Calu3 (cell line): ENCODE measurements at places on chromosomes 16 and 17.

DNA sequence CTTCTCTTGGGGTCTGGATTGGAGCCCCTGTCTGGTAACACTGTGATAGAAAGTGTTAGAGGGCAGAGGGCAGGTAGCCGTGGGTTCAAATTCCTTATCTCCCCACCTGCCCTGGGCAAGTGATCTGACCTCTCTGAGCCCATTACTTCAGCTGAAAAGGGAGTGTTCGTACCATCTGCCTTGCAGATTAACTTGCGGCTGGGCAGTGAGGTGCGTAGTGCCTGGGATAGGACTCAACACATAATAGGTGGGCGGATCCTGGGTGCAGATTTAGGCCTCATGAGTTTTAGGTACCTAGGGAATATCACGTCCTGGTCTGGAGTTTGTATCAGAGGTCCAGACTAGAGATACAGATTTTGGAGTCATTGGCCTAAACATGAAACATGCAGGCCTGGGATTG lies 329.6 kb downstream of the CPPED1 start:
- DNase-seq, result no peak

DNA sequence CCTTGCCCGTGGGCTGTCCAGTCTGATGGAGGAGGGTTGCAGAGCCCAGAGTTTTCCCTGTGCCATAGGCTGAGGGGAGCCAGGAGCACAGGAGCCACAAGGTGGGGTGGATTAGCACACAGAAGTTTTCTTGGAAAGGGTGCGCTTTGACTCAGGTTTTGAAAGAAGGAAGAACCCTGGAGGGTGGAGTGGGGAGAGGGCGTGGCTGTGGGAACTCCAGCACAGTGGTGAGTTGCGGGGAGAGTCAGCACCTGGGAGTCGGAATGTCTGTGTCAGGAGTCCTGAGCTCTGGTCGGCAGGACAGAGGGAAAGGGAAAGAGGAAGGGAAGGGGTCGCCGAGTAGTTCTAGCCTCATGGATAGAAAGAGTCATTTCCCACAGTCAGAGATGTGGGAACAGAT lies 8.9 kb upstream of the KRT14 start:
- DNase-seq, result no peak

- no peak for DNase-seq
Measured at GRCh38 chr16:53358884-53359283, 75.4 kb upstream of the RBL2 start.

DNA sequence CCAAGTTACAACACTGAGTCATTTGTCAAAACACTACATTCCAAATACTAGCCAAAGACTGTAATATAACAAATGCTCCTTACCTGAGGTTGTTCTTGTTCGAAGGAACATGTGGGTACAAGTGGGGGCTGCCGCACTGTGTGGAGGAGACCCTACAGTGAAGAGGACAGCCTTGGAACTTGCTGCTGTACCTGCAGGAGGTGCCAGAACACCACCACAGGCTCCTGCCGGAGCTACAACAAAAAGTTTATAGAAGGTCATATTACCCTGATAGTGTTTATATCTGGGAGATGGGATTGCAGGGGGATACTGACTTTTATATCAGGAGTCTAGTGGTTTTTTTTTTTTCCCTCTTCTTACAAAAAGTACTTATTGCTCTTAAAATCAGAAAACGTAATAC lies 37.8 kb upstream of the ALDH3A1 start:
- DNase-seq, result no peak

GRCh38 chr16:56946767-56947603 lies 14.8 kb upstream of the CETP start:
- no peak for DNase-seq

DNA sequence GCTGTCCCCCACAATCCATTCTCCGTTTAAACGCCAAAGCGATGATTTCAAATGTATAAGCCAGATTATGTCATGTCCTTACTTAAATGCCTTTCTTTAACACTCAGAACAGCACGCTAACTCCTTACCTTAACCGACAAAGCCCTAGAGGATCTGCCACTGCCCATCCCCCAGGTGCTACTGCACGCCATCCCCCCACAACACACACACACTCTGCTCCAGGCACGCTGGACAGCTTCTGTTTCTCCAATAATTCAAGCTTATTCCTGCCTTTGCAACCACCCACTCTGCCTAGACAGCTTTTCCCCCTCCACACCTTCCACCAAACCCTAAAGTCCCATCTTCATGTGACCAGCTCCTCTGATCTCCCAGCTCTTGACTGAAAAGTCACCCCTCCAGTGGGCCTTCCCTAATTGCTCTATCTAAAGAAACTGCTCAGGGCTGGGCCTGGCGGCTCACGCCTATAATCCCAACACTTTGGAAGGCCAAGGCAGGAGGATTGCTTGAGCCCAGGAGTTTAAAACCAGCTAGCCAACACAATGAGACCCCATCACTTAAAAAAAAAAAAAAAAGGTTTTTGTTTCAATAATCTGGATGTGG lies 38.9 kb upstream of the RPL38 start:
- DNase-seq, result no peak
